ENCODE measurements at places on chromosomes 16 and 17. TPM values are rescaled to one million over a fixed set of nuclear protein-coding genes. Genes with fewer than 3 reads are reported as not detected.

VPS9D1 gene
- 6.9 TPM for total RNA-seq

CES4A gene
- 1.6 TPM for total RNA-seq

HS3ST3A1 gene
- 0.29 TPM for total RNA-seq

SLC16A13 gene
- total RNA-seq = 3.0 TPM

CES1 gene
- not detected for total RNA-seq

SEPTIN12 gene
- not detected for total RNA-seq

TP53TG3B gene
- total RNA-seq = not detected
